ENCODE measurements at places on chromosomes 2 and 18. TPM values are rescaled to one million over a fixed set of nuclear protein-coding genes. Genes with fewer than 3 reads are reported as not detected.

The LAMA3 gene
- total RNA-seq, result not detected

The REG3A gene
- not detected for total RNA-seq

The SALL3 gene
- total RNA-seq, result not detected

The PLCD4 gene
- total RNA-seq, result 0.62 TPM

The CYRIA gene
- 0.65 TPM for total RNA-seq

The CDH19 gene
- not detected for total RNA-seq

The RAX gene
- total RNA-seq, result not detected

The NAT8 gene
- total RNA-seq, result not detected

The TMEM237 gene
- total RNA-seq, result 19.4 TPM

The DCDC2C gene
- not detected for total RNA-seq

The SOCS6 gene
- 3.7 TPM for total RNA-seq

The PIEZO2 gene
- total RNA-seq, result not detected

The SCG2 gene
- total RNA-seq, result not detected

The CAPN10 gene
- total RNA-seq, result 49.8 TPM

The G6PC2 gene
- not detected for total RNA-seq

The SLC9A4 gene
- total RNA-seq, result not detected

The ITPRIPL1 gene
- total RNA-seq, result 52.1 TPM

The INHA gene
- not detected for total RNA-seq

The SLC8A1 gene
- 1.8 TPM for total RNA-seq

The SCTR gene
- not detected for total RNA-seq

The FSHR gene
- total RNA-seq, result not detected

The NEURL3 gene
- total RNA-seq, result 0.75 TPM

The METAP1D gene
- 6.4 TPM for total RNA-seq

The AQP12B gene
- total RNA-seq, result not detected

The TFPI gene
- 0.60 TPM for total RNA-seq

The CLK1 gene
- 91.7 TPM for total RNA-seq

The CDH2 gene
- 0.16 TPM for total RNA-seq

The ZNF804A gene
- total RNA-seq, result 0.05 TPM
